GM23338 (cell line): ENCODE measurements at places on chromosomes 11 and 22.

- DNase-seq, result no peak
Observed at GRCh38 chr11:10397226-10397987, 57.7 kb upstream of the AMPD3 start.

DNA sequence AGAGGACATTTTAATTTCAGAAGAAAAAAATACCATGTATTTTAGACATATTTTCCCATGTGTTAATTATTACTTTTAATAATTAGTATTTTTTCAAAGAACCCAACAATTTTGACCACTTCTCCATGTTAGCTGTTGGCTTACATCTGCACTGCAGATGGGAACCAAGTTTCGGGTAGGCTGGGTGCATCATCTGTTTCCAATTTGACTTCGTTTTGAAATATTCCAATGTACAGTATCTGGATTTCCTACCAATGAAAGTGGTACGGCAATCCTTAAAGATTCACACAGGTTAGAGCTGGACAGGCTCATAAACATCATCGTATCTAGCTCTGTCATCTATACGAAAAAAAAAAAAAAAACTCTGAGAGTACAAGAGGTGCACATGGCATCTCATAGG is 670.2 kb downstream of the OPCML start:
- DNase-seq, result no peak

DNA sequence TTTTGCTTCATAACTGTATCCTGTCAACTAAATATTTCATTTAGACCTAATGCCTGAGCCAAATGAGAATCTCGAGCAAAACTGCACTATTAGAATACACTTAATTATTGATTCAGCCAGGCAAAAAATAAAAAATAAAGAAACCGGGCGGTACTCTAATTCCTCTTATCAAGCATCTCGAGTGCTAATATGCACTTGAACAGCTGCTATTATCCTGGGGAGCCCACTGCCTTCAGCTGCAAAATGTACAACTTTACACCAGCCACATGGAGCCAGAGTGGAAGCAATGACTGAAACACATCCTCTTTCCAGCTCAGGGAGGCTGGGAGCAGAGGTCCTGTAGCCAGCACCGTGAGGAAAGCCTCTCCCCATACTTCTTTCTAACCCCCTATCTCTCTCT is 390.0 kb upstream of the CADM1 start:
- no peak for DNase-seq

DNA sequence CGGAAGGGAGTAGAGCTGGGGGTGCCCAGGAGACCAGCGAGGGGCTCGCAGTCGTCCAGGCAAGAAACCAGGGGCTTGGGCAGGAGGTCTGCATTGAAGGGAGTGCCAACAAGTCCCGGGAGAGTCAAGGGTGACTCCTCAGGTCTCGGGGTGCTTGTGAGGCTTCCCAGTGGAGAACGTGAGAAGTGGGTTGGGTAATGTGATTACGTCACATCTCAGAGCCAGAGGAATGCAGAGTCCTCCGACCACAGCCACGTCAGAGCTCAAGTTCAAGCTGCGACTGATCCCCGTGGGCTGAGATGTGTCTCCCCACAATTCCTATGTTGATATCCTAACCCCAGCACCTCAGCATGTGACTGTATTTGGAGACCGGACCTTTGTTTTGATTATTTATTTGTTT is 89.7 kb upstream of the SHANK2 start:
- DNase-seq, result no peak

- DNase-seq, result no peak
Observed at GRCh38 chr11:126878913-126879482, 121.6 kb downstream of the KIRREL3 start.
